Cortex of kidney (tissue), 1 donor: ENCODE measurements at places on chromosomes 7 and 10.

DNA sequence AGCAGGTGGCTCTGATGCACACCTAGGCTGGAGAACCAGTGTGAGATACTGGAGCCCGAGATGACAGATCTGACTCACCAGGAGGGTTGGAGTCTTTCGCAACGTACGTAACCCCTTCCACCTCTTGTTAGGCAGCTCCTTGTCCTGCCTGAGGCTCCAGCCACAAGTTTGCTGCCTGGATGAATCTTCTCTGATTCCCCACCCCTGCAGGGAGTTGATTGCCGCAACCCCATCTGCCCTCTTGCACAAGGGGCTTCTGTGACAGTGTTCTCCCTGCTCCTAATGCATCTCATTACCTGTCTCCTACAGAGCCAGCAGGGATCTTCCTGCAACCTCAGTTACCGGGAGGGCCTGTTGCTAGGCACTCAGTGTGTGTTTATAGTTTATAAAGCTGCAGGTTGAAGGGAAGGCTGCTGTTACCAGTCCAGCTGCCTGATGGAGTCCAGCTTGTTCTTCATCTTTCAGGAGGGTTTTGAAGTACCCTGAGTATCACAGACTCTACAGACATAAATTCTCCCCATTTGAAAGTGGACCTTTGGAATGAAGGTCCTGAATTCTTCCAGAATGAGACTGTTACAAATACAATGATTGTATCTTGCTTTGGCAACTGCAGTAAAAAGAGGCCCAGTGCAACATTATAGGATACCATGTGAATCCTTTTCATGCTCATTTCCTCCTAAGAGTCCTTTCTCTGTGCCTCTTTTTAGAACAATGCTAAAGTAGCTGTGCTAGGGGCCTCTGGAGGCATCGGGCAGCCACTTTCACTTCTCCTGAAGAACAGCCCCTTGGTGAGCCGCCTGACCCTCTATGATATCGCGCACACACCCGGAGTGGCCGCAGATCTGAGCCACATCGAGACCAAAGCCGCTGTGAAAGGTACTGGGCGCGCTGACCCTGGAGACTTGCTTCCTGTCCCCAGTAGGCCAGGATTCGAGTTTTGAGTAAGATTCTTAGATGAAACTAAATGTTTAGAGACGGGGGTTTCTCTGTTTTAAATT, 6.5 kb downstream of the MDH2 start:
- no peak for DNase-seq

GRCh38 chr10:84563868-84564267, 235.5 kb downstream of the CCSER2 start:
- no peak for DNase-seq

DNA sequence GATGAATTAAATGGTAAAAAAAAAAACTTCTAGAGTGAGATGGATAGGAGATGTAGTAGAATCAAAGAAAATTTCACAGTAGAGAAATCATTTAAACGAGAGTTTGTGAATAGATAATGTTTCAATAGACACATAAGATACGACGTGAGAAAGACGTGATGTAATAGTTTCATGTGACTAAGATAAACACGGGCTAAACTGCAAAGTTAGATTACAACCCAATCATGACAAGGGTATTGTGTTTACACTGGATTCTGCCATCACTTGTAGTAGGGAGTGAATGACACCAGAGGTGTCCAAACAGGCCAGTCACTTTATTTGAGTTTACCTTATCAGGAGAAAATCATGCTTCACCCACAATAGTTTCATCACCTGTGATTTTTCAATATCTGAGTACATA, 21.6 kb downstream of the SEMA3D start:
- DNase-seq = no peak

DNA sequence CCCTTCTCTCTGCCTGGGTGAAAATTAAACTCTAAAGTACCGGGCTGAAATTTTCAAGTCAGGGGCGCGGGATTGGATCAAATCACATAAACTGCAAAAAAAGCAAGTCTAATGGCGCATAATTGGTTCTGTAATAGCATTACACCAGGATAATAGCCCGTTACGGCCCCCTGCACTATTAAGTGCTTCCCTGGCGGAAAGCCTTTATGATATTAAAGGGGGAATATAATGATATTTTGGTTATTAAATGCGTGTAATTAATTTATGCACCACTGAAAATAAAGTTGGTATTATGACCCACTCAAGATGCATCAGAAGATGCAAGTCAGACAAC, 744 bp upstream of the DRGX start:
- DNase-seq = no peak

GRCh38 chr7:144497282-144497681, 93.8 kb upstream of the NOBOX start:
- no peak for DNase-seq

- DNase-seq = no peak
These were observed 19.5 kb downstream of the TRIM56 start for GRCh38 chr7:101104799-101105198.
